ENCODE measurements at places on chromosomes 5 and 9.

GRCh38 chr9:82549174-82549821 lies 513.6 kb downstream of the RASEF start:
- no peak for DNase-seq

- no peak for DNase-seq
Measured at GRCh38 chr5:61822584-61822983, 483.4 kb upstream of the KIF2A start.

- no peak for DNase-seq
Measured at GRCh38 chr9:104977580-104977979, 49.6 kb upstream of the ABCA1 start.

DNA sequence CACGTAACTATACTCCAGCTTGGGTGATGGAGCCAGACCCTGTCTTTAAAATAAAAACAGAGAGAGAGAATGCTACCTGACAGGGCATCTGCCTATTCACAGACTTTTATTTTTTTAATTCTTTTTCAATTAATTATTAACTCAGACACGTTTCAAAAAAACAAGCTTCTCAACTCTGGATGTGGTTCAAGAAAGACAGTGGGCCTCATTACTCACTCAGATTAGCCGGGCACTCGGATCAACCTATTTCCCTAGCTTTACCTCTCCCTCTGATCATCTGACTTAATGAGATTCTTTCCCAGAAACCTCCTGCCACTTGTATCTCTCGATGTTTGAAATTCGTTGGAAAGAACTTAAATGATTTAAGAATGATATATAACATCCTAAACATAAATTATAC lies 134.1 kb downstream of the TRPM6 start:
- no peak for DNase-seq

- DNase-seq, result no peak
Measured at GRCh38 chr9:112119225-112120029, 55.7 kb downstream of the SUSD1 start.

DNA sequence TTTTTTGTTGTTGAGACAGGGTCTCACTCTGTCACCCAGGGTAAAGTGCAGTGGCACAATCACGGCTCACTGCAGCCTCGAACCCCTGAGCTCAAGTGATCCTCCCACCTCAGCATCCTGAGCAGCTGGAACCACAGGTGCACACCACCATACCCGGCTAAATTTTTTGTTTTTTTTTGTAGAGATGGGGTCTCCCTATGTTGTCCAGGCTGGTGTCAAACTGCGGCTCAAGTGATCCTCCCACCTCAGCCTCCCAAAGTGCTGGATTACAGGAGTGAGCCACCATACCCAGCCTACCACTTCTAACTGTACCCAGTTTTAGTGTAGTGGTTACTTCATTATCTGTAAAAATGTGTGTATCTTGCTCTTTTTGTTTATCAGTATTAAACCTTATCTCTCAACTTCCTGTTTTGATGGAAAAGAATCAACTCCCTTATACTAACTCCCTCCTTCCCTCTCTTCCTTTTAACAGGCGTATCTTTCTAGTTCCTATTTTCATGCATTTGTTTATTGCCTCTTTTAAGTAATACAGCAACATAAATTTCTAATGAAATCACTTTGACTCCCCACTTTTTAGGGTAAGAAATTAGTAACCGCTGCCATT lies 33.1 kb downstream of the GRAMD2B start:
- DNase-seq, result no peak

Measured in activated T-cell treated with anti-CD3 and anti-CD28 coated beads, Interleukin-2, amount 50 U/mL, for 72 hours (primary cell).